ENCODE measurements at places on chromosomes 6 and 20.

DNA sequence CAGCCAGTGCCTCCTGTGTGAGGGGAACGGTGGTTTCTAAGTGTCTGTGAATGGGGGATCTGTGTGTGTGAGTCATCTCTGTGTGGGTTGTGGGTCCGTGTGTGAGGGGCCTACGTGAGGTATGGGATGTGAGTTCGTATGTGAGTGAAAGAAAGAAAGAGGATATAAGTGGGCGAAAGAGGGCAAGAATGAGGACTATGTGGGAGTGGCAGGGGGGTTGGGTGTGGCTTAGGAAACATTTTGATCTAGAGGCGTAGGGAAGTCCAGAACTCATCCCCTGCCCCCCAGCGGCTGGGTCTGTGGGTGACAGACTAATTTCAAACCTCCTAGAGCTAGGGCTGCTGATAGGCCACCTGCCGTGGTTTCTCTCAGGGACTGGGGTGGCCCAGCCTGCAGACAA, 35.5 kb downstream of the DHX35 start:
- no peak for DNase-seq

- DNase-seq, result no peak
These were observed 486.3 kb upstream of the MARCKS start for GRCh38 chr6:113370508-113371502.

DNA sequence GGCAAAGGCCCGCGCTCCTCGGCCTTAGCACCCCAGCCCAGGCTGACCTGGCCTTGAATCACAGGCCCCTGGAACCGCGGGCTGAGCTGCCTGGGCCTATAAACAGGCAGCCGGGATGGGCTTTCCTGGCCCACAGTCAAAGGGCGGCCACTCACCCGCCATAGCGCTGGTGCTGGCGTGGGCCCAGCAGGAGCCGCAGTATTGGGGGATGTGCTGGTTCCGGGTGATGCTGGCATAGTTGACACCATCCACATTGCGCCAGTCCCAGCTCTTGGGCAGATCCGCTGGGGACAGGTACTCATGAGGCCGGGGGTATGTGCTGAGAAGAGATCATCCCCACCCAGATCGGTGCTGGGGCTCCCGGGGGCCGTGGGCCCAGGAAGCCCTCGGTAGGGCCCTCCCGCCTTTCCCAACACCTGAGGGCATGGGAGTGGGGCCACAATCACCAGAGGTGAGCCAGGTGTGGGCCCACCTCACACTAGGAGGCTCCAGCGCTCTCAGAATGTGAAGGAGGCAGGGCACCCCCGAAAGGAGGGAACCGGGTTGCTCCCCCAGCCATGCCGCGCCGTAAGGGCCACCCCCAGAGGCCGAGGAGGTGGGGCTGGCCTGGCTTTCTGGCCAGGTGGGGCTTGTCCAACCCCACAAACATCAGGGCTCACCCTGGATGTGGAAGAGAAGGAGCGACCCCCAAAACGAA, 739 bp downstream of the CTSZ start:
- peak; percentile 32 for DNase-seq

- DNase-seq, result peak; percentile 83
These were observed 224.9 kb downstream of the IBTK start for GRCh38 chr6:82022614-82023129.

GRCh38 chr6:41446132-41446531, 100.0 kb upstream of the FOXP4 start:
- DNase-seq, result no peak

- no peak for DNase-seq
These were observed 16.7 kb downstream of the LCA5 start for GRCh38 chr6:79520534-79520933.

DNA sequence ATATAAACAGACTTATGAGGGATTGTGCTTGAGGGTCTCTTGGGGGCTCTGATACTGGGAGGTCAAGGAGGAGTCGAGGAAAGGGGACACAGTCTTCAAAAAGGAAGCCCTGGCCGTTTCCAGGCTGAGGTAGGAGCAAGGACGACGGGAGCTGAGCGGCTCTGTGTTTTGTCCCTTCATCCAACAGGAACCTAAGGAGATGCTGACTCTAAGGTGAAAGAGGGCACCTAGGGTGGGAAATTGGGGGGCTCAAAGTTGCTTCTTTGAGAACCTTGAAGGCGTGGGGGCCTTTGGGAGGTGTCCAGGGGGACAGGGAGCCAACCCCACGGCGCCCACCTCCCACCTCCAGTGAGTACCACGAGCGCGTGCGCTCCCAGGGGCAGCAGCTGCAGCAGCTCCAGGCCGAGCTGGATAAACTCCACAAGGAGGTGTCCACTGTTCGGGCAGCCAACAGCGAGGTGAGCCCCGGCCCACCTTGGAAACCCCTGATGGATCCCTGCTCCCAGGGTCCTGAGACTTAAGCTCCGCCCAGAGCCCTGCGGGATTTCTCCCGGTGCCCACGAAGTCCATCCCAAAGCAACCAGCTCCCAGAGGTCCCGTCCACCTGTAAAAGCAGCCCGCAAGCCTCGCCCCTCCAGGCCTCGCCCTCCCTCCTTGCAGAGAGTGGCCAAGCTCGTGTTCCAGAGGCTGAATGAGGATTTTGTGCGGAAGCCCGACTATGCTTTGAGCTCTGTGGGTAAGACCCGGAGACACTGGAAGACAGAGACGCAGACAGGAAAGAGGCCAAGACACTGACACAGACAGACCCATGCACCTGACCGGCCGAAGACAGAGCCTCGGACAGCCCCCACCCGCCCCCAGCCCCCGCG, 2.9 kb downstream of the SPAG4 start:
- DNase-seq, result peak; percentile 49

DNA sequence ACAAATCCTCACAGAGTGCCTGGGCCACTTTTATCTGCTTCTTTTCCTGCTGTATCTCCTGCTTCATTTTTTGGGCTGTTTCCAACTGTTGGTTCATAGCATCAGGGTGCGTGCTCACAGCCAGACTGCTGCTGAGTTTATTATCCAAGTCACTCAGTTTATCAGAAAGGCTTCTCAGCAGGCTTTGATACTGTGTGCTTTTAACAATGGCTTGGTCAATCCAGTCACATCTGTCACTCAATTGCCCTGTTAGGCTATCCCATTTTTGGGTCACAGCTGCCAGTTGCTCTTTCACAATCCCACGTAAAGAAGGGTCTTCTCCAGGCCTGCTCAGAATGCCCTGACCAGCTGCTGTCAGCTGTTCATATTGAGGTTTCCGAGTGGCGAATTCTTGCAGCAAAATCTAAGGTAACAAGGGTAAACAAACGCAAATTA, 87.2 kb downstream of the DST start:
- DNase-seq, result no peak

- no peak for DNase-seq
These were observed 215.2 kb downstream of the SLC35F1 start for GRCh38 chr6:118122161-118122725.

- DNase-seq, result no peak
These were observed 84.2 kb upstream of the SLC22A23 start for GRCh38 chr6:3541006-3541585.

DNA sequence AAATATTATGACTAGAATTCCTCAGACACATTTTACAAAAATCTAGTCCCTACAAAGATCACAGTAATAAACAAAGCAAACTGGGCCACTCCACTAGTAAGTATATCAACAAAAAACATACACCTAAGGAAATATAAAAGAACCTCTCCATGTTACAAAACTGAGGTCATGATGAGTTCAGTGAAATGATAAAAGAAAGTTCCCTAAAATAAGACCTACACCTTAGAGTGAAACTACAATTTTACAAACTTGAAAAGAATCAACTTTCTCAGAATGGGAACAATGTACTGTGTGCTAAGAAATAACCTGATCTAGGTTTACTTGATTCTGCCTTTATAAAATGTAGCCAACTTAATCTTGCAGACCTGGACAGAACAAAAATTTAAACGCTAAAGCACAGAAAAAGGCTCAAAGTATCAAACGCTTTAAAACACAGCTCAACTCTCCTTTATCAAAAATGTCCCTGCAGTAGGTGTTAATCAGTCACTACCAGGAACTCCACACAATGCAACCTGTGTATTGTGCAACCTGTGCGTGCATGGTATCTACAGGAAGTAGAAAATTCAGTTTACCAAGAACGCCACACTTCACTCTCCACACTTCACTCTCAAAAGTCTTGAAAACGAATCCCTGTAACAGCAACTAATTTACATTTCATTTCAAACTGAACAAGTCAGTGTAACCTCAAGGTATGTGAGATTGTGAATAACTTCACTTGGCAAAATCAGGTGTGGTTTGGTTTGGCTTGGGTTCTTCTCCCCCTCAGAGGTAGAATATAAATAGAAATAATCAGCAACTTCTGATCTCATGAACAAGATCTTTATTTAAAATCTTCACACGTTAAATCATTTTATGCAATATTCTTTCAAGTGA, 1.8 kb downstream of the RALGAPA2 start:
- peak; percentile 77 for DNase-seq

DNA sequence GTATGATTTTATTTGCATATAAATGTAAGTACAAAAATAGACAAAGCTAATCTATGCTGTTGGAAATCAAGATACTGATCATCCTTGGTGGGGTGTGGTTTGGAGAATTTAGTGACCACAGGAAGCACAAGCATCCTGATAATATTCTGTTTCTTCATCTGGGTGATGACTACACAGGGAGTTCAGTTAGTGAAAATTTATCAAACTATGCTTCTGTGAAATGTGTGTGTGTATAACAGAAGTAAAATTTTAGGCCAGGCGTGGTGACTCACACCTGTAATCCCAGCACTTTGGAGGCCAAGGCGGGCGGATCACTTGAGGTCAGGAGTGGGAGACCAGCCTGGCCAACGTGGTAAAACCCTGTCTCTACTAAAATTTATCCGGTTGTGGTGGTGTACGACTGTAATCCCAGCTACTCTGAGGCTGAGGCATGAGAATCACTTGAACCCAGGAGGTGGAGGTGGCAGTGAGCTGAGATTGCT, 20.6 kb downstream of the ENPP3 start:
- DNase-seq, result peak; percentile 9

GRCh38 chr6:89489078-89489477, 56.1 kb downstream of the ANKRD6 start:
- DNase-seq, result no peak

GRCh38 chr6:34053721-34054120, 92.2 kb downstream of the GRM4 start:
- DNase-seq, result no peak
